ENCODE measurements at places on chromosomes 6 and 20.

GRCh38 chr20:4099905-4100675 is 84.7 kb upstream of the RNF24 start:
- DNase-seq = no peak

DNA sequence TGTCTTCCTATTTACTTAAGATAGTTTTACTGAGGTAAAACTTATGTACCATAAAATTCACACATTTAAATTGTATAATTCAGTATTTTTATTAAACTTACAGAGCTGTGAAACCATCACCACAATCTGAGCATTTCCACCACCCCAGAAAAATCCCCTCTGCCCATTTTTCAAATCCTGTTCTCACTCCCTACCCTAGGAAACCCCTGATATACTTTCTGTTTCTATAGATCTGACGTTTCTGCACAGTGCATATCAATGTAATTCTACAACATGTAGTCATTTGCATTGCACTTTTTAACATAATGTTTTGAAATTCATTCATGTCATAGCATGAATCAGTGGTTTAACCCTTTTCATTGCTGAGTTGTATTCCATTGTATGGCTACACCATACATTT is 96.7 kb upstream of the OPRM1 start:
- DNase-seq = no peak

- DNase-seq = no peak
These were observed 113.9 kb downstream of the NFATC2 start for GRCh38 chr20:51428401-51429143.

GRCh38 chr6:134515986-134516385 is 198.1 kb upstream of the SGK1 start:
- no peak for DNase-seq

- DNase-seq = no peak
These were observed 74.5 kb upstream of the MRPS10 start for GRCh38 chr6:42292004-42292740.

GRCh38 chr6:62974452-62974851 is 236.8 kb upstream of the FKBP1C start:
- DNase-seq = no peak

DNA sequence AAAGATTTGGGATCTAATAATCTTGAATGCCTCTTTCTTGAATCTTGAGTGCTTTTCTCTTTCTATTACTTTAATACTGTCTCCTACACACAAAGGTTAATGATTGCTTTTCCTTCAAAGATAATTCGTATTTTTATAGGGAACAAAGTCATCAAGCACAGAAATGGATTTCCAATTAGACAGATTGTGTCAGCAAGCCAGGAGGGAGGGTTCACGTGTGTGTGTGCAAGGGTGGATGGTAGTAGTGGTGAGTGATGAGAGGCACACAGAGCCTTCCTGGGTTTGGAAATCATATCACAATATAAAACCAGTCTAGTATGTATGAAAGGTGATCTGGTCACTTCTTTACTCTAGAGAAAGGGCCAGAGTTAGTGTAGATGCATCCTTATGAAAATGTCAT is 51.2 kb upstream of the NEDD9 start:
- no peak for DNase-seq

DNA sequence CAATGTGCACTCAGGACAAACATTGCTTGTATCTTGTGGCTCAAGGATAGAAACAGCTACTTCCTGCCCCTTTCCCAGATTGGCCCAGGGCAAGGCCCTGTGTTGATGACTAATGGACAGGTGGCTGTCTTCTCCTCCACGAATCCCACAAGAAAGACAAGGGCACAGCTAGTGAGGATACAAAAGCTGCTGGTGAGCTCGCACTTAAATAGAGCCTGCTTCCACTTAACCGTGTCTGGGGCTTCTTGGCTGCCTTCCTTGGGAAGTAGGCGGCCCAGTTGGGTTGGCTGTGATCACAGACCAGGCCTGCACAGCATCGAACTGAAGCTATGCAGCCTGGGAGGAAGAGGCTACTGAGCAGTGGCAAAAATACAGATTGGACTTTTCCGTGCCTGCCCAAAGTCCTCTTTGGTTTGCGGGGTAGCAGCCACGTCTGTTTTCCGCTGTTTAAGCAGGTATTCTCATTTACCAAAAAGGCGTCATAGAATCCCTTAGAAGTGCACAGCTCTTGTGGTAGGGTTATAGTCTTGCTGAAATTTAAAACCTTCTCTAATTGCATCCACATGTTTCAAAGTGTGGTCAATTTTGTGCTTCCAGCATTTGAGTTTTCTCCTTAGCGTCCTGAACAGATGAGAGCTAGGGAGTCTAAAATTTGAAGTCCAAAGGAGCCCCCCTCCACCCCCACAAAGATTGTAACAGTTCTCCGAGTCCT is 23.0 kb upstream of the NAA20 start:
- no peak for DNase-seq

DNA sequence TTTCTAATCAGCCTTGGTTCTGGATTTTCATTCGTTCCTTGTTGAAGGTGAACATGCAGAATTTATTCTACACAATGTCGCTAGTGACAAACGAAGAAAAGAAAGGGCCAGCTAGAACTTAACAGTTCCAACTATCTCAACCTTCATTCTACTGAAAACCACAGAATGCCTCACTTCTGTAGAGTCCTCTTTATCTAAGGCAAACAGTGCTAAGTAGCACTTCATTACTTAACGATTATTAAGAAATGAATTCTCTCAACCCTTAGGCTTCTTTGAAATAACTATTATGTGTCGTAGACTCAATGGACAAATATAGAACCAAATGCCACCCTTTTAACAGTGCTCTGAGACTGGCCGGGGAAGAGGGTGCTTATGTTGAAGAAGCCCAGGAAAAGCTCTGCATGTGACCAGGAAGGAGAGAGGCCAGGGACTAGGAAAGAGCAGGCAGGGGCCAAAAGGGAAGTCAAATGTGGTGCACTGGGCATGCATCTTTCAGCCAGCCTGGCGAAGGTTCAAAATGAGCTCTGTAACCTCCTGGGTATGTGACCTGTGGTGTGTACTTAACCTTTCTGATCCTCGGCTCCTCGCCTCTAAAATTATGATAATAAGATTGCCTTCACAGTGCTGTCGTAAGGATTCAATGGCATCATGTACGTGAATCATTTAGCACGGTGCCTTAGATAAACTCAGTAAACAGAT is 55.4 kb upstream of the BMP2 start:
- DNase-seq = no peak

DNA sequence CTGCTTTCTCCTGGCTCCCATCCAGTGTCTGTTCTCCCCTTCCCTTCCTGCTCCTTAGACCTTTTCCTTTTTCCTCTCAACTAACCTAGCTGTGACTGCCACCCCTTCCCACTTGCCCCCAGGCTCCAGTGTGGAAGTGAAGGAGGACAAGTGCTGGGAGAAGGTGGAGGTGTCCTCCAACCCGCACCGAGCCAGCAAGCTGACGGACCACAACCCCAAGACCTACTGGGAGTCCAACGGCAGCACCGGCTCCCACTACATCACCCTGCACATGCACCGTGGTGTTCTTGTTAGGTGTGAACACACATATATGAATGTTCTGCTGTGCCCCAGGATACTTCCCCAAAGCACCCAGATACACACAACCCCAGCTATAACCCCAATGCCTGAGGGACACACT is 18.5 kb downstream of the CUL9 start:
- no peak for DNase-seq

Data from NCI-H526 treated with DMSO at 0.1 percent for 48 hours (cell line).